ENCODE measurements at places on chromosomes 6 and 20.

- no peak for DNase-seq
Measured at GRCh38 chr6:107611094-107611810, 121.3 kb downstream of the SOBP start.

DNA sequence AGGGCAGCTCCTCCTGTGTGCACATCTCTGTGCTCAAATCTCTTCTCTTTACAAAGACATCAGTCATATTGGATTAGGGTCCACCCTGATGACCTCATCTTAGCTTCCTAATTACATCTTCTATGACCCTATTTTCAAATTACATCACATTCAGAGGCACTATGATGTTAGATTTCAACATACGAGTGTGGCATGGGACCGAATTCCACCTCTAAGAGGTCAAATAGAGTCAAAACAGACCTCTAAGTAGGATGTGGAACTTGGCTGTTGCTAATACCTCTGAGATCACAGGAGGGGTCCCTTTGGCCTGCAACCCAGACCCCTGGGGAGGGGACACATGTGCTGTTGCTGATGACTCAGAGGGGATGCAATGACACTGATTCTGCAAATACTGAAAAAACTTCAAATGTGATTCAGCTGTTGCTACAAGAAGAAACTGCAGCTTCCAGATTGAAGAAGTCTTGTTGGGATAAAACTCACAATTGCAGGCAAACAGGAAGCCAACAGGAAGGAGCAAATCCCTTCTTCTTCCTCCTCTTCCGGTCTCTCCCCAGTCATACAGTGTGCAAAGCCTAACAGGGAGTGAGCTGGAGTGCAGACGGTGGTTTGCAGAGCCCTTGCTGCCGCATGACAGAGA lies 216.2 kb downstream of the MYLK4 start:
- no peak for DNase-seq

GRCh38 chr6:83096791-83097190 lies 29.3 kb downstream of the DOP1A start:
- no peak for DNase-seq

DNA sequence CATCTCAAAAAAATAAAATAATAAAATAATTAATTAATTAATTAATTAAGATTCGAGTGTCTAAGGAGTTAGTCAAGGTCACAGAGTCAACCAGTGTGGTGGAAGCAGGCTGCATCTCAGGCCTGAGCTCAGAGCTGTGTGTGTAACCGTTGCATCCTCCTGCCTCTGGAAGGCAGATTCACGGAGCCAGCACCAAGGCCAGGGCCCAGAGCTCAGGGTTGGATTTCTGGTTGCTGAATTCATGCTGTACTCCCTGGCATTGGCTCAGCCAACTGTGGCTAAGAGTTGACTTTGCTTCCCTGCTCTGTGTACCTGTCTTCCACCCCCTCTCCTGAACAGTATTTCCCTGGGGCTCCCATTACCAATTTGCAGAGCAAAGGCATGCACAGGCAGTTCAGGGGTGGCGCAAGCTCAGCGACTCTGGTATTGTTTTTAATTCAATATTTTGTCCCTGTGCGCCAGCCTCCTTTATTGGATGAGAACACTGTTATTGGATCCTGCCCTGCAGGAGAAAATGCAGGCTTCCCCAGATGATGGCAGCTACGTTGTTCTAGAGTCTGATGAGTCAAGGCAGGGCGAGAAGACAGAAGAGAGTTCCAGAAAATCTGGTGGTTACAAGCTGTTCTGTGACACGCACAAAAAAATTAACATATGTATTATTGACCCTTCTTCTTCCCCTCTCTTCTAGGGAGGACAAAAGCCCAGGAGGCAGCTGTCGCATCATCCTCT lies 12.3 kb upstream of the CTNNBL1 start:
- no peak for DNase-seq

- DNase-seq = no peak
Measured at GRCh38 chr6:70575899-70576495, 9.3 kb downstream of the SDHAF4 start.

DNA sequence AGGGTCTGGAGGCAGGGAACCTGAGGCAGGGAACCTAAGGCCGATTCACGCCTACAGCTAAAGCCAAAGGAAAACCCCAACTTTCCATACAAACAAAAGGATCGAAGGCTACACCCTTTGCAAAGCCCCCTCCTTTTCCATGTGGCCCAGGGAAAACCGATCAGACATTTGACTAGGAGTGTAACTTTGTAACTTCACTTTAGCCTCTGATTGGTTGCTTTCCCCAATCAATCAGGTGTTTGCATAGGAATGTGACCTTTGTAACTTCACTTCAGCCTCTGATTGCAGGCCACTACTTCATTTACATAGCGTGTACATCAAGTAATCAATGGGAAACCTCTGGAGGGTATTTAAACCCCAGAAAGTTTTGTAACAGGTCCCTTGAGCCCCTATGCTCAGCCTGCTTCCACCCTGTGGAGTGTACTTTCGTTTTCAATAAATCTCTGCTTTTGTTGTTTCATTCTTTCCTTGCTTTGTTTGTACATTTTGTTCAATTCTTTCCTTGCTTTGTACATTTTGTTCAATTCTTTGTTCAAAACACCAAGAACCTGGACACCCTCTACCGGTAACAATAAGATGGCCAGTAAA lies 43.3 kb downstream of the CHD6 start:
- no peak for DNase-seq

Measured in stimulated activated CD8-positive, alpha-beta memory T cell treated with anti-CD3 and anti-CD28 coated beads, Interleukin-7, amount 100 ng/mL, for 48 hours (primary cell).